ENCODE measurements at places on chromosomes 11 and 22. TPM values are rescaled to one million over a fixed set of nuclear protein-coding genes. Genes with fewer than 3 reads are reported as not detected.
A peak's percentile ranks its signal among the peaks of the same experiment; 100 is the strongest.

GRCh38 chr11:14643697-14644225, at the start of gene PDE3B:
Gene PDE3B, plus strand, starts transcription at chr11:14643804. Its CDS starts 272 bp downstream, at chr11:14644076.
- H3K36me3 ChIP-seq = no peaks in the 10 kb centered on the region
- DNase-seq = peak; percentile 92
- peaks cover 20% of the 10 kb centered on the region for H3K4me1 ChIP-seq
- H3K4me3 ChIP-seq = peak within 1 kb of the TSS; percentile 98

ANO5 gene
- 9.9 TPM for total RNA-seq

POU2AF1 gene
- not detected for total RNA-seq

GRCh38 chr11:61922539-61922938, 5.2 kb upstream of the RAB3IL1 start:
- H3K4me3 ChIP-seq = no peak overlapping the region
- H3K27ac ChIP-seq = no peak overlapping the region
- peaks cover 22% of the 10 kb centered on the region for H3K27me3 ChIP-seq
- DNase-seq = no peak

DNA sequence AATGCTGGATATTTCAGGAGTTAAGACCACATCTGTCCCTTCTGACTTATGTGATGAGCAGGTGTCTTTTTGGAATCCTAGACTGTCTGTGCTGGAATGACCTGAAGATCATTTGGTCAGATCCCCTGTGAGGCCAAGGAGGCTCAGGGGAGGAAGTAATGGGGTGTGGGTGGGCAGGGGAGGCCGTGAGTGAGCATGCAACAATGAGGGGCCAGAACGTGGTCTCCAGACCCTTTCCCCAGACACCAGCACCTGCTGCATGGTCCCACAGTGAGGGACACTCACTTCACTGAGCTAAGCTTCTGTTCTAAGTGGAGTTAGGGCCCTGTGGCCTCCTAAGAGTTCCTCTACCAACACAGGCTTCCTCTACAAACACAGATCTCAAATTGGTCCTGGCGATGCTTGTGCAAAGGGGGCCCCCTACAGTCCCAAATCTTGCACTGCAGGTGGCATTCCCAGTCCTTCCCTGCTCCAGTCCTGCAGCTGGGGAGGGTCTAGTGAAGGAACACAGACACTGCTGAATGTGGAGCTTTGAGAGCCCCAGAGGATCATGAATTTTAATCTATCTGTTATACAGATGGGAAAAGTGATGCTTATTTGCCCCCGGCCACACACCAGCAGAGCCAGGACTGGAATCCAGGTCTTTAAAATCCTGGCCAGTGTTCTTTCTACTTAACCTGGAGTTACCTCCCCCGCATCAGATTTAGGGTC, 7.4 kb downstream of the USP2 start:
- H3K27me3 ChIP-seq = no peaks in the 10 kb centered on the region
- peak; percentile 89 for DNase-seq
- peaks cover 65% of the 10 kb centered on the region for H3K4me1 ChIP-seq
- no peak overlapping the region for H3K4me3 ChIP-seq
- no peak overlapping the region for H3K27ac ChIP-seq
- H3K36me3 ChIP-seq = no peaks in the 10 kb centered on the region

GRCh38 chr22:39706376-39707140, 136.0 kb downstream of the CACNA1I start:
- H3K27ac ChIP-seq = no peak overlapping the region
- H3K36me3 ChIP-seq = no peaks in the 10 kb centered on the region
- H3K4me3 ChIP-seq = no peak overlapping the region

GRCh38 chr22:21080435-21081137, 34.8 kb downstream of the LRRC74B start:
- no peaks in the 10 kb centered on the region for H3K27me3 ChIP-seq
- no peaks in the 10 kb centered on the region for H3K4me1 ChIP-seq
- no peaks in the 10 kb centered on the region for H3K36me3 ChIP-seq
- H3K4me3 ChIP-seq = no peak overlapping the region

DNA sequence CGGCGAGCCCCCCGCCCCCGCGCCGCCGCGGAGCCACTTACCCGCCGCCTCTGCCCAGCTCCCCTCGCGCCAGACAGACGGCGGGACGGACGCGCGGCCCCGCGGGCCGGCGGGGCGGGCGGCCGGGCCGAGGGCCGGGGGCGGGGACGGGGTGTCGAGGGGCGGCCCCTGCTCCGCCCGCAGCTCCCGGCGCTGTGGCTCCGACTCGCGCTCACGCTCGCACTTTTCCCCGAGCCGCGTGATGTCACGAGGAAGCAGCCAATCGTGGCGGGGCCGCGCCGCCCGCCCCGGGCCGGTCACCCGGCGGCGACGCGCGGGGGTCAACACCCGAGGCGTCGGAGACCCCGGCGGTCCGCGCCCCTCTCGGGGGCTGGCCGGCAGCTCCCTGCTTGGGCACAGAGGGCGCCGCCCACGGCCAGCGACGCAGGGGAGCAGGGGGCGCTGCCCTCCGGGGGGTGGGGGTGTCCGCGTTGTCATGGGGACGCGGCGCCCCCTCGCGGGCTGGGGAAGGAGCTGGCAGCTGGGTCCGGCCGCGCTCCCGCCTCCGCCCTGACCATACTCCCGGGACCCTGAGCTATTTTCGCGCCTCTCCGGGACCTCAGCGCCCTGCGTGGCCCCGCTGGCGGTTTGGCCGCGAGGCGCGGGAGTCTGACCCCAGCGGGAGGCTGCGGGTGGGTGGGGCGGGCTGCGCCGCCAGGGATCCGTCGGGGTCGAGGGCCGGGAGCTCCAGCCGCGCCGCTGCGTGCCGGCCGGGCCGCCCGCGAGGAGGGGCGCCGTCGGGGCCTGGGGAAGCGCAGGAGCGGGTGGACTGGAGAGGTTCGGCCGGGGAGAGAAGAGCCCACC, at the start of gene CHRM4:
TSS of gene CHRM4 (minus strand) at position 199 of the 843 bp plus-strand sequence. CDS start 5,219 bp downstream, outside the sequence.
- no peak within 1 kb of the TSS for H3K27ac ChIP-seq
- peak; percentile 77 for DNase-seq
- peak within 1 kb of the TSS; percentile 49 for H3K4me3 ChIP-seq

CATSPERZ gene
- not detected for total RNA-seq

- no peak for DNase-seq
- no peak overlapping the region for H3K4me3 ChIP-seq
- no peaks in the 10 kb centered on the region for H3K4me1 ChIP-seq
- no peak overlapping the region for H3K27ac ChIP-seq
- H3K27me3 ChIP-seq = no peaks in the 10 kb centered on the region
- no peaks in the 10 kb centered on the region for H3K36me3 ChIP-seq
Measured at GRCh38 chr22:24066260-24066659, 55.2 kb downstream of the CABIN1 start.

PRODH gene
- 18.8 TPM for total RNA-seq

DNA sequence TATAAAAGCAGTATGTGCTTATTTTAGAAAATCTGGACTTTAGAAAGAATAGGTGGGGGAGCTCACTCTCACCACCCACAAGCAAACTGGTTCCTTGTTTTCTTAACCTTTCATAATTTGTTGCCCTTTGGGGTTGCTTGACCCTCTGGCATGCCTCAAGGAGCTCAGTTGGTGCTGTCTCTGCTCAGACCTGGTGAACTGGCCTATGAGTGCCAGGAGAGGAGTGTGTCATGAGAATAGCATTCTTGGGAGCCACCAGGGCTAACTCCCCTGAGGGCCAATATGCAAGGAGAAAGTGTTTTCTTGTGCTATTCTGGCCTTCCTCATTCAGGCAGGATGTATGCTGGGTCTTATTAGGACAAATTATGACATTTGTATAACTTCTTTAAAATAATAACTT, 21.0 kb upstream of the AMOTL1 start:
- no peak for DNase-seq
- no peaks in the 10 kb centered on the region for H3K27me3 ChIP-seq
- H3K4me1 ChIP-seq = no peaks in the 10 kb centered on the region
- no peaks in the 10 kb centered on the region for H3K36me3 ChIP-seq
- H3K27ac ChIP-seq = no peak overlapping the region

GRCh38 chr22:44186737-44187136, 6.0 kb downstream of the PARVG start:
- peaks cover under 1% of the 10 kb centered on the region for H3K4me1 ChIP-seq
- H3K27me3 ChIP-seq = no peaks in the 10 kb centered on the region
- no peak overlapping the region for H3K4me3 ChIP-seq
- no peak for DNase-seq
- no peak overlapping the region for H3K27ac ChIP-seq

GSTT2B gene
- 0.19 TPM for total RNA-seq

PIK3C2A gene
- 104 TPM for total RNA-seq

Measured in neural progenitor cell (in vitro differentiated cells).